ENCODE measurements at places on chromosomes 12 and 14. TPM values are rescaled to one million over a fixed set of nuclear protein-coding genes. Genes with fewer than 3 reads are reported as not detected.

- no peak for DNase-seq
- no peak overlapping the region for H3K4me3 ChIP-seq
- H3K27me3 ChIP-seq: no peaks in the 10 kb centered on the region
- no peaks in the 10 kb centered on the region for H3K4me1 ChIP-seq
- no peak overlapping the region for H3K27ac ChIP-seq
Measured at GRCh38 chr12:97306147-97306546, 156.5 kb upstream of the RMST start.

- no peak overlapping the region for H3K4me3 ChIP-seq
- DNase-seq: no peak
- H3K27me3 ChIP-seq: no peaks in the 10 kb centered on the region
- H3K36me3 ChIP-seq: no peaks in the 10 kb centered on the region
- no peaks in the 10 kb centered on the region for H3K4me1 ChIP-seq
- H3K27ac ChIP-seq: no peak overlapping the region
Measured at GRCh38 chr12:54162741-54163140, 26.0 kb downstream of the SMUG1 start.

DNA sequence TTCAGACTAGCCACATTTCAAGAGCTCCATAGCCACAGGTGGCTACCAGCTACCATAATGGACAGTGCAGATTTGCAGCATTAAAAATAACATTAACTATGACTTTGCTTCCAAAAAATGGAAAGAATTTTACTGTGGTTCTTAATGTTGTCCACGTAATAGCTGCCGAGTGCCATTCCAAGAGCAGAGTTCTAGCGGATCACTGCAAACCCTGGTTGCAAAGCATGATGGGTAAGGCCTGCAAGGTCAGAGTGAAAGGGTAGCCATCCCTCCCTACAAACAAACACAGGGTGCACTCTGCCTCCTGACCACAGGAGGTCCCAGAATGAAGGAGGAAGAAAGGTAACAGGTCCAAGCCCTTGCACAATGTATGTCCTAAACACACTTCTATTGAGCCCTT is 157.6 kb downstream of the DPF3 start:
- no peaks in the 10 kb centered on the region for H3K36me3 ChIP-seq
- no peaks in the 10 kb centered on the region for H3K4me1 ChIP-seq
- no peak for DNase-seq
- no peak overlapping the region for H3K4me3 ChIP-seq

ST8SIA1 gene
- total RNA-seq: 5.0 TPM

- H3K36me3 ChIP-seq: no peaks in the 10 kb centered on the region
- H3K4me3 ChIP-seq: no peak overlapping the region
- no peaks in the 10 kb centered on the region for H3K27me3 ChIP-seq
- H3K27ac ChIP-seq: no peak overlapping the region
- H3K4me1 ChIP-seq: no peaks in the 10 kb centered on the region
- DNase-seq: no peak
Measured at GRCh38 chr12:101414533-101415119, 7.1 kb upstream of the ARL1 start.

- H3K27me3 ChIP-seq: no peaks in the 10 kb centered on the region
- no peak overlapping the region for H3K27ac ChIP-seq
- DNase-seq: no peak
- H3K4me1 ChIP-seq: no peaks in the 10 kb centered on the region
- H3K36me3 ChIP-seq: no peaks in the 10 kb centered on the region
Measured at GRCh38 chr12:40560848-40561247, 131.4 kb upstream of the CNTN1 start.

KSR2 gene
- total RNA-seq: not detected

DNA sequence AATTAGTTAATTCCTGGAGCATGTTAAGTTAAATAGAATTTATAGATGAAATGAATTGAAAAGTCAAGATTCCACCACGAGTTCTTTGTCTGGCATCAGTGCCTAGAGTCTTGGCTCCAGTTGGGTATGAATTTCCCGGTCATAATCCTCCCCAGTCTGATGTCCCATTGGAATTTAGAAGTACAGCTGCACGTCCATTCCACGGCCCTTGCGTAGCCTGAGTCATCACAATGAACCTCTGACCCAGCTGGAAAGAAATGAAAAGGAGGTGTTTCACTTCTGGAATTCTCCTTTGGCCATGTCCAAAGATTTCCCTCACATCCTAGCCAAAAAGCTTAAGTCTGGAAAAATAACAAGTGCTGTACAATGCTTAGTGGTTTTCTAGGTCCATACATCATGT is 122.7 kb downstream of the KICS2 start:
- no peaks in the 10 kb centered on the region for H3K27me3 ChIP-seq
- H3K4me1 ChIP-seq: no peaks in the 10 kb centered on the region
- no peaks in the 10 kb centered on the region for H3K36me3 ChIP-seq
- no peak overlapping the region for H3K4me3 ChIP-seq
- no peak for DNase-seq
- H3K27ac ChIP-seq: no peak overlapping the region

OR10AD1 gene
- total RNA-seq: not detected

DNA sequence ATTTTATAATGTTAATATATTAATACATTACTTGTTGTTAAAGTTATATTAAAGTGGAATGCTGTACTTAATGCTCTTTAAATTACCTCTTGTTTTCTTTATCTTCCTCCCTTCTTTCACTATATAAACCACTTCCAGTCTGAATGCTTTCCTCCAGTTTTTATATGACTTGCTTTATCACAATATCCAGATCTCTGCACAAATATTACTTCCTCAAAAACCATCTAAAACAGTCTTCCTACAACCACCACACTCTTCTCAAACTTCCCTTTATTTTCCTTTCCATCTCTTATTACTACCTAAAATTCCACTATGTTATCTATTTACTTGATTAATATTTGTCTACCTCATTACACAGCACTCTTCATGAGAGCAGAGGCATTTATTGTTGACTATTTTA is 956.6 kb downstream of the LRFN5 start:
- H3K27me3 ChIP-seq: no peaks in the 10 kb centered on the region
- DNase-seq: no peak
- no peak overlapping the region for H3K4me3 ChIP-seq
- H3K36me3 ChIP-seq: no peaks in the 10 kb centered on the region

Data from naive thymus-derived CD4-positive, alpha-beta T cell (primary cell).